Stimulated activated CD8-positive, alpha-beta memory T cell treated with anti-CD3 and anti-CD28 coated beads, Interleukin-4, amount 100 ng/mL, for 4 hours (primary cell): ENCODE measurements at places on chromosomes 6 and 20.

GRCh38 chr20:11949711-11950110 is 32.0 kb downstream of the BTBD3 start:
- no peak for DNase-seq

- DNase-seq = no peak
Observed at GRCh38 chr6:13763740-13764381, 50.5 kb downstream of the MCUR1 start.

DNA sequence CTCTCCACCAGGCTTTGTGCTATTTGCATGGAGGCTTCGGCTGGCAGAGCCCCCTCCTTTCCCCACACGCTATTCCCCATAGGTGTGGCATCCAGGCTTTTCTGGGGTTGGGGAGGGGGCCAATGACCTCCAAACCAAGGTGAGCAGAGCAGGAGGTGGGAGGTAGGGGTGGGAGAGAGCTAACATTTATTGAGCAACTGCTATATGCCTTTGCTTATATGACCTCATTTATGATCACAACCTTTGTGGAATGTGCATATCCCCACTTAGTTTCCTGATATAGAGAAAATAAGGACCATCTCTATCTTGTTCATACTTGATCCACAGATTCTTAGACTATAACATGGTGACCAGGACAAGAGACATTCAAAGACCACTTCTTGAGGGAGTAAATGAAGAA is 17.8 kb upstream of the SLC22A7 start:
- DNase-seq = no peak

DNA sequence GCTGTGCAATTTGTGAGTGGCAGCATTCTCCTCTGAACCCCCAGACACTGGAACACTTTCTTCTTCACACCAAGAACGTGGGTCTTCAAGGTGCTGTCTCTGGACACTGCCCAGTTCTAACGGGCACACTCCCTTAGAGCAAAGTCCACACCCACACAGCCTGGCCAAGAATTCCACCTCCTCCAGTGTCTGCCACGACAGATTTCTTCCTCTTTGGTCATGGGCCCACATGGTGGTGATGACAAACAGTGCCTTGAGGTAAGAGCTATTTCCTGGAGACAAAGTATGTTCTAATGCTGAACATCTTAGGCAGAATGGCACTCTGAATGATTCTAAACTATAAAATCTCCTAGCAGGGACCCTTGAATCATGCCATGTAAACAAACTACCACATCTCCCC is 25.5 kb upstream of the SSTR4 start:
- DNase-seq = no peak

DNA sequence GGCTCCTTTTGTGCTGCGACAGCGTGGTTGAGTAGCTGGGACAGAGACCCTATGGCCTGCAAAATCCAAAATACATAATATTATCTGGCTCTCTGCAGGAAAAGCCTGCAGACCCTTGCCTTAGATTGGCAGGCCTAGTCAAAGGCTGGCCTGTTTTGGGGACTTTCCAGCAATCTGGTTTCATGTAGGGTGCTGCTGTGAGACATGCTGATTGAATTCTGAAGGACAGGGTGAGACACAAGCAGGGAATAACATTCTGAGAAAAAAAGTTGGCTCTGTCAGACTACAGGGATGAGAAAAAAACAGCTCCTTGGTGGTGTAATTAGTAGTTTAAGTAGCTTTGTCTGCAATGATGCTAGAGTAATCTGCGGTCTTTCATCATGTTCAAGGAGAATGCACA is 402.7 kb upstream of the AGPAT4 start:
- no peak for DNase-seq

DNA sequence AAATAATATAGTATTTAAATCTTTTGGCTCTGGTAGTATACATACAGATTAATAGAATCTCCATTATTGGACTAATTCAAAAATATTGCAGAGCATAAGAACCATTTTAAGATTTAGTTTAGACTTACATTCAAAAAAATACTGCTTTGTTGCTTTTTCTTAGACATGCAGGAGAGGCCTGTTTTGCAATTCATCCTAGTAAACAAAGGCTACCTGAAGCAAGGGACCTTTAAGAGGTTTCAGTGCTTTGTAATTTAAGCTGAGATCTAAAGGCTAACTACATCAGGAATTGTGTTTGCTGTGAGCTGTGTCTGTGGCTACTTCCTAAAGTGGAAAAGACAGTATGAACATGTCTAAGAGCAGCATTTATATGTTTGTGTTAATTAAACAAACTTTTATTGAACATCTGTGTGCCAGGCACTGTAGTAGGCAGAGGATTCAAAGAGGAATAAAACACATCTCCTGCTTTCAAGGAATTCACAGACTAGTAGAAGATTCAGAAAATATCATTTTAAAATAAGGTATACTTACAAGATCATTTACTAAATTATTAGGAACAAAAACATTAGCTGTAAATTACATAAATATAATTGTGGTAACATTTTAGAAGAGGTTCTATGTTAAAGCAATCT is 29.1 kb upstream of the CALHM6 start:
- DNase-seq = no peak

- DNase-seq = no peak
Observed at GRCh38 chr20:47949230-47949629, 163.9 kb upstream of the SULF2 start.

- DNase-seq = no peak
Observed at GRCh38 chr6:43481591-43482236, 4.3 kb downstream of the TJAP1 start.

GRCh38 chr20:51008718-51009117 is 14.2 kb downstream of the KCNG1 start:
- no peak for DNase-seq

DNA sequence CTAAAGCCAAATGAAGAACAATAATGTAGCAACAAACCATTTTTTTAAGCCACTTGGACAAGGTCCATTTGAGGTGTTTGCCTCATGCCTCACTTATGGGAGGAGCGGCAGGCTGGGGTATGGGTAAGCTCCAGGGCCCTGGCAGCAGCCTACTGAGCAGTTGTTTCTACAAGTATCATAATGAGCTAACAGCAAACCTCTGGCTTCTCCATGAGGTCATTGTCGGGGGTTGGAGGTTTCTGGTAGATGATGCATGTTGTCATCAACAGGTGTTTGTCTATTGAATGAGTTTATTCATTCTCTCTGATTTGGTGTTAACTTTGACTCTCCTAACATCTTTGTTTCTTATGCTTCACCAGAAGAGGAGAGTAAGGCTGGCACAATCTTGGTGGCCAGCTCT is 150.7 kb downstream of the TBC1D7 start:
- DNase-seq = no peak

DNA sequence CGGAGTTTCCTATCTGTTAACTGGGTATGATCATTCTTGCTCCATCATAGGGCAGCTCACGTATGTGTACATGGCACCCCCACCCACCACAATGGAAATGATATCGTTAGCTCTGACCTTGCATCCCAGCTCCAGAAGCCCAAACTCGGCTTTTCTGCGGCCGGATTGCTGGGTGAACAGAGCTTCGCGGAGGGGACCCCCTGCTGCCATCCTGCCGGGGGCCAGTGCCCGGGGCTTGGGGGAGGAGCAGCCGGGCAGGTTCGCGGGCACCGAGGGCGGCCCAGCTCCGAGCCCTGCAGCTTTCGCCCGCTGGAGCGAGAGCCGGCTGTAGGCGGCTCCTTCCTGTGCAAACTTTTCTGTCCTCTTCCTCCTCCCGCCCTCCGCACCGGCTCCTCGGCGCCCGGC is 24.9 kb upstream of the FUCA2 start:
- no peak for DNase-seq

- DNase-seq = no peak
Observed at GRCh38 chr20:5484926-5485325, 168.2 kb upstream of the PROKR2 start.

DNA sequence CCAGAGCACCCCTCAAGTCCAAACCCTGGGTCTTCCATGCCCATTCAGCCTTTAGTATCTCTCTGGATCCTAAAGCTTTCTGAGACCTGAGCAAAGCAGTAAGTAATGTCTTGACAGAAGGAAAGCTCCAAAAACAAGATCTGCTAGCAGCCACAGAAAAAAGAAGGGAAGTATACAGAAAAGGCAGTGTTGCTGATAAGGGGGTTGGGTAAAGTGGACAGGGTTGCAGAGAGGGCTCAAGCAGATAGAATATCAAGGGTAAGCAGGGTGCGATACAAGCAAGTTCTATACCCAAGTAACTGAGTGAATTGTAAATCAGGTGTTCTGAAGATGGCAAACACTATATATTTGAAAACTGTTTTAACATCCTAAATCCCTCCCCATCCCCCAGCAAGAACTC is 113.4 kb upstream of the CARMIL1 start:
- DNase-seq = no peak

DNA sequence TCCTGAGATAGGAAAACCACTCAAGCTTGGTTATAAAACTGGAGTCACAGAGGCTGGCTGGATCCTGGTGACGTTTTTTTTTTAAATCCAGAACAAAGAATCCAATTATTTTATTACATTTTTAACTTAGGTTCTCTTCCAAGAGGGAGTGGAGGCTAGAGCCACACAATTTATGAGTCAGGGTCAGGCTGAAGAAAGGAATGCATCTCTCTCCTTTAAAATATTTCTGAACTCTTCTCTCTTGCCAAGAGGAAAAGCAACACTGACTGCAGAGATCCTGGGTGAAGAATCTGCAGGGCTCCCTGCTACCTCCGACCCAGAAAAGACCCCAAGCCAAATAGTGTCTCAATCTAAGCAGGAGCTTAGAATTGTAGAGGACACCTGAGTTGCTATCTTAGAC is 88.5 kb upstream of the SSTR4 start:
- no peak for DNase-seq

DNA sequence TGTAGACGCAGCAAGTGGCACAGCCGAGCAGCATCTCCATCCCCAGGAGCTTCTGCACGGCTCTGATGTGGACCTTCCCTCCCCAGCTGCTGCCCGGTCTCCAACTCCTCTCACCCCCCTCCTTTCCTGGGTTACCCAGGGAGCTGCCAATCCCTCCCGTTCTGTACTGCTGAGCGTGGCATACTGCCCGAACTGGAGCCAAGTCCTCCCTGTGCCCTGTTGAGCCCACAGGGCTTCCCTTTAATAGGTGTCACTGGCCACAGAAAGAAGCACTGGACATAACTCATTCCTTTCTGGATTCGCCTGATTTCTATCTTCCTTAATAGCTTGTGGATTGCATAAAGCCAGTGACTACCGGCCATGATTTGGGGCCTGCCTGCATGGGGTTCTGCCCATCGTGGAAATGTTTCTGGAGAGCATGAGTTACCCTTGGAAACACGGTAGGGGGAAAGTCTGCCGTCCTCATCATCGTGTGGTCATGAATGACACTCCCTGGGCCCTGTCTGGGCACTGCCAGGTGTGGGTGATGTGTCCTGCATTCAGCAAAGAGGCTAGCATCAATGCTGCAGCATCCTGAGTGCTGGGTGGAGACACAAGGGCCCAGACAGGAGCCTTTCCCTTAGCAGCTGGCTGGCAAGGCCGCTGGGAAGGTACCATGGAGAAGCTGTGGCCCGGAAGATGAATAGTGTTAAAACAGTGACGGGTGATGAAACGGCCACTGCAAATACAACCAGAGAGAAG is 189.7 kb downstream of the SYNDIG1 start:
- no peak for DNase-seq

- DNase-seq = no peak
Observed at GRCh38 chr6:145823328-145823944, 8.8 kb upstream of the FBXO30 start.

DNA sequence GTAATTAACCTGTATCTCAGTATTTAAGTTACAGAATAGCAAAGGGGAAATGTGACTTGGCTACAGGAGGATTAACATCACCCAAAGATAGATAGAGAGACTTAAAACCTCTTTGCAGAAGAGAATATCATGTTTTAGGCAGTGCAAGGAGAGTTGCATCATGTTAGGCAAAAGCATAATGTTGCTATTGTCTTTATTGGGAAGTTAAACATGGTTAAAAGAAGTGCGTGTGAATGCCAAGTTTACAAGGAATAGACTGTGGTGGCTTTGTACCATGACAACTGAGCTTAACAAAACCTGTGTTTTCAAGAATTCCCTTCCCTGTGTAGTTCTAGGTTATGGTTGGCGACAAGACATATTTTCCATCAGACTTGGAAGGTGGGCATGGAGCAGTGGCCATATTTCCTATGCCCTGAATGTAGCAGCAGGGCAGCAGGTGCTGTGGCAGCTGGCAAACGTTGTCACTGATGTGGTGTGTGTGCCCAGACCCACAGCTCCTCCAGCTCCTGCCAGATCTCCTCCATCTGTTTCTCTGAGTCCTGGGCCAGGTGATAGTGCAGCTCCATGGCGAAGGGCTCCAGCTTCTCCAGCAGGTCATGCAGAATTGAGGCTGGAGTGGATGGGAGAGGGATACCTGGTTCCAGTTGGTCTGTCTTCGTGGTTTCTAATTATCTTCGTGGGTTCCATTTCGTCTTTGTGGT is 163.3 kb downstream of the QRSL1 start:
- no peak for DNase-seq

DNA sequence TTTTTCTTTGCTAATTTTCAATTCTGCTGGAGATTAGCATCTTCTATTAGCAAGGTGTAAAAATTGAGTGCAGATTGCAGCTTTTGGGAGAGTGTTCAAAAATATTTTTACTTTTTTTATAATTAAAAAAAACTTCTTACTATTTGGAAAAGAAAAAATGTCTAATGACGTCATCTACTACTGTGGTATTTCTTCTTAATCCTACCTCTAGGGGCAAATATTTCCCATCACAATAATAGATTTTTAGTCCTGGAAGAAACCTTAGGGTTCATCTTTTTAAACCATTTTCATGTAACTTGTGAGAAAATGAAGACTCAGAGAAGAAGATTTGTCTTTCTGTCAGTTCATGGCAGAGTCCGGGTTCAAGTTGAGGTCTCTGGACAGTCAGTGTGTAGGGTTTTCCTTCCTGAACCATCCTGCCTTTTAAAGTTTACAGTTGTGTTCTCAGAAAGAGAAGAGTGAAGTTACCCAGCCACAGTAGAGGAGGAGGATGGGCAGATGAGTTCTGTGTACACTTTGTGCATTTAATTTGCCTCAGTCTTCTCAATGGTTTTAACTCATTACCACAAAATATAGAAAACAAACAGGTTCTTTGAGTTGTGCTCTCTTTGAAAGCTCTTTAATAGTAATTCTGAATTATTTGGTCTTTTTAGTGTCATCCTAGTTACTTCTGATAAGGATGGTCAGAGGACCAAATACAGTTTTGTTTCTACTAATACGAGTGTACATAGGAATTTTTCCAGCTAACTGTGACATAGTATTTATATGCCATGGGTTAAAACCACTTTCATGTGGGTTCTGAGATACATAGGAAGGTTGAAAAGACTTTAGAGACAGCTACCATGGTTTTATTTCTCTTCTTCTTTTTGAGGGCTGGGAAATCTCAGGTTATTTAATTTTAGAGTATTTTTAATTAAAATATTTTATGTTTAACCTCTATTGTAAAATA is 184.7 kb downstream of the CDKAL1 start:
- DNase-seq = no peak

- DNase-seq = no peak
Observed at GRCh38 chr20:37161830-37162549, 17.1 kb upstream of the RPN2 start.
